NCI-H2081 (cell line): ENCODE measurements at places on chromosomes 2 and 18.

DNA sequence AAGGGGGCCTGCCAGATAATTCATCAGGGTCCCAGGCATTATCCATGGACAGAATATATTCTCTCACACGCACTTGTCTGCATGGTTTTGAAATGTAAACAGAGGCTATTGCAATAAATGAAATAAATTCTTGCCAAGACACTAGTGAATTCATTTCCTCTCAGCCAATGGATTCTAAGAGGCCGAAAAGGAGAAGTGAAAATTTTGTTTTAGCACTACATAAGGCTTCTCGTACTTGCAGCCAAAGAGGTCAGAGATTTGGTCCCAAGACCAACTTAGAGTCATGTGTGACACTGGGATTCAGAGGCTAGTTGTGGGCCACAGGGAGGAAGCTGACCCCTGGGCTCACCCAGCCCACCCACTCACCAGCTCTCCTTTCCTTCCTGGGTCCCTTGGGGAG lies 184.1 kb upstream of the GLI2 start:
- no peak for DNase-seq

GRCh38 chr2:96631804-96632435 lies 6.2 kb downstream of the KANSL3 start:
- DNase-seq = no peak

DNA sequence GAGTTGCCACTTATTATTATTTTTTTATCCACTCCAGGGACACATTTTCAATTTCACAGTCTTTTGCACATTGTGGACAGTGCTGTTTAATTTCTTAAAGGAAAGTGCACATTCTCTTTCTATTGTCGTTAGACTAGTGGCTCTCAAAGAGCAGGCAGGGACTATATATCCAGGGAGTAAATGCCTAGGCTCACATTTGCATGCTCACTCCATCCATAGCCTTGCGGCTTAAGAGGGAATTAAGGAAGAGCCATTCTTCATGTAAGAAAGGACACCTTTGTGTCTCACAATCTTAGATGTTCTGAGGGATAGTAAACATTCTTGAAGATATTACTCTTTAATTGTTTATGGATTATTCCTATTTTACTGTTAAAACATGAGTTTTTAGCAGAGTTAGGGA lies 70.8 kb downstream of the FIGN start:
- DNase-seq = no peak

DNA sequence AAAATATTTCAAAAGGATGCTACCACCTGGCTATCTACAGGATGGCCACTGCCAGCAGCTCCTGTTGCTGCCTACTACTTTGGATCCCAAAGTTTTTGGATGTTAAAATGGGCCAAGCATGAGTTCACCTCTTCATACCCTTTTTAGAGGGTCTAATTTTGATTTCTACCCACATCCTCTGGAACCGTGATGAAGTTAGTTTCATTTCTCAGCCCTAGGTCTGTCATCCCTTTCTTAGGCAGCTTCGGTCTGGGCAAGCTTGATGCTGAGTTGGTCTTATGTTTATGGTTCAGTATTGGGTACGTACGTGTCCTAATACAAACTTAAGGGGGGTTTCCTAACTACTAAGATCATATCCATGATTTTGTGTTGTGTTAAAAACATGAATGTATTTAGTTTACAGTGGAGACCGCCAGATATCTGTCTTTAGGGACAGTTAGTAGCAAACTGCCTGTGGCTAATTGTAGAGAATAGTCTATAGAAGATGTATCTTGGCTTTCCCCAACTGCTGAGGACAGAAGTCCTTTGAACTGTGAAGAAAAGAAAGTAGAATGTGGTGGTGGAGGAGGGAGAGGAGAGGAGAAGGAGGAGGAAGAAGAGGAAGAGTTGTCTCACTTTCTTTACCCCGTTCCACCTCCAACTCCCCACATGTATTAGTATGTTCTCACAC lies 184.9 kb downstream of the UBE2E3 start:
- no peak for DNase-seq

DNA sequence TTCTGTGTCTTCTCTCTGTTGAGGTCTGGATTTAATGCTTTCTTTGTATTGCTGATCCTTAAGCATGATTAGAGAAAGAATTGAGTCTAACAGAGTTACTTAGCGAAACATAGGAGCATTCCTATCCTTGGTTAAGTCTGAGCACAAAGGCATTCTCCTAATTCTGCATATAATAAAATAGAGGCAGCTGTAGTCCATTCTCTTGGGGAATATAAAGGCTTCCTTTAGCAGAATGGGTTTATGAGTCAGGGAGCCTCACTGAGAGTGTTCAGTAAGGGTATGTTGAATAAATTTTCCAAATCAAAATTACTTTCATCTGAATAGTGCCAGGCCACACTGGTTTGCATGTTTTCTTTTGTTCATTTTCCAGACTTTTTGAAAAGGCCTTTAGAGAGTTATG lies 101.5 kb downstream of the GALNT1 start:
- DNase-seq = no peak

DNA sequence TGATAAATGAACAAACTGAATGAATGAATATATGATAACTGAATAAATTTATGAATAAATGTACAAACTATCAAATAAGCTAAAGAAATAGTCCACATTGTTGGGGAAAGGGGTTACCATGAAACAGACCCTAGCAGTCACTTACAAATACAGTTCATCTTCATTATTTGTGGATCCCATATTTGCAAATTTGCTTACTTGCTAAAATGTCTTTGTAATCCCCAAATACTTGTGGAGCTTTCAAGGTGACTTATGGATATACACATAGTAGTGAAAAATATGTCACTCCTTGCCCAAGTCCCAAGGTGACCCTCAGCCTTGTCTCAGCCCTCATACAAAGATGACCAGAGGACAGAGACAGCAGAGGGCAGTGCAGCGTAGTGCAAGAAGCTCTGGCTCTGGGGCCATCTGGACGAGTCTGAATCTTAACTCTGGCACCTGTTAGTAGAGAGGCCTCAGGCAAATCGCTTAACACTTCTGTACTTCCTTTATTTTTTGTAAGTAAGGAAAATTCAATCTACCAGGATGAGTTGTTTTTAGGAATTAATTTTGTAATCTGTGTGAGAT lies 3.1 kb downstream of the PAIP2B start:
- peak; percentile 49 for DNase-seq
